ENCODE measurements at places on chromosomes 3 and 15. TPM values are rescaled to one million over a fixed set of nuclear protein-coding genes. Genes with fewer than 3 reads are reported as not detected.

DNA sequence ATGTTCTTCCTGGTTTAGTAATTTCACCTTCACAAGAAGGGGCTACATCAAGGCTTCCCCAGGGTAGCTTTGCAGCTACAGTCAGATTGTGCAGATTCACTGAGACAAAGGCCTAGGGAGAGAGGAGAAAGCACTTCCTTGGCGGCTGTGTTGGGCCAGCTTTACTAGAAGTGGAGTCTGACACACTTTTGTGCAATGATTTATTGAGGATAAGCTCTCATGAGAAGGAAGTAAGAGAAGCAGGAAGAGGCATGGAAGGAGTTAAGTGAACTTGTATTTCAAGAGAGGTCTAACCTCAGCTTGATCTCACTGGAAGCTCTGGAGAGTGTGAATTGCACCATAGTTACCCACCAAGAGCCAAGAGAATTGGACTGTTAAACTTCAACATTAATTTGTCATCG, 78.9 kb downstream of the TGFBR2 start:
- no peak for DNase-seq

DNA sequence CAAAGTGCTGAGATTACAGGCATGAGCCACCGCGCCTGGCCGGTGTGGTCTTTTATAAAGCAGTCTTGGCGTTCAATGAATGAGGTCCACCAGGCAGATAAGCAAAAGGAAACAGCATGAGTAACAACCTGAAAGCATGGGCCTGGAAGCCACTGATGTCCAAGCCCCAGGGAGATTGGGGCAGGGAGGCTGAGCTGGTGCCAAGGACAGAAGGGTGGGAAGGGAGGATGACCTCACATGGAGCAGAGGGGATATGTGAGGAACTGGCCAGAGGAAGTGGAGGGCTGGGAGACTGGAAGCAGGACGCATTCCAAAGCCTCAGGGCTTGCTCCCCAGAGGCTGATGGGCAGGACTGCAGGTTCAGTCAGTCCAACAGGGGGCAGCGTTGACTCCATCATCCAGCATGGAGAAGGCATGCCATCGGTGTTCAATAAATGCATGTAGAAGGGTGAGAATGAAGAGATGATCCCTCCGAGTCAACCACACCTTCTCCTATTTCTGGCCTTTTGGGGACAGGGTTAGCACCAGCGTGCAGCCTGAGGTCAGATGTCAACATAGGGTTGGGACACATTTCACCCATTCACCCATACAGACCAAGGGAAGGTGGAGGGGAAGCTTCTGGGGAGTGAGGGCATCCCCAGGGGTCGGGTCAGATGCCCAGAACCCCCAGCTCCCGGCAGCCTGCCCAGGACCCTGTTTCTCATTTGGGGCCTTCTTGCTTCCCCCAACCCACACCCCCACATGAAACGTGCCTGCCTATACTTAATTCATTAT, 14.8 kb downstream of the MYL3 start:
- no peak for DNase-seq

Gene TMED3
- 57.3 TPM for total RNA-seq

- no peak for DNase-seq
Measured at GRCh38 chr15:99974246-99974645, 241.0 kb upstream of the LYSMD4 start.

Gene GOLGA8R
- 0.61 TPM for total RNA-seq

DNA sequence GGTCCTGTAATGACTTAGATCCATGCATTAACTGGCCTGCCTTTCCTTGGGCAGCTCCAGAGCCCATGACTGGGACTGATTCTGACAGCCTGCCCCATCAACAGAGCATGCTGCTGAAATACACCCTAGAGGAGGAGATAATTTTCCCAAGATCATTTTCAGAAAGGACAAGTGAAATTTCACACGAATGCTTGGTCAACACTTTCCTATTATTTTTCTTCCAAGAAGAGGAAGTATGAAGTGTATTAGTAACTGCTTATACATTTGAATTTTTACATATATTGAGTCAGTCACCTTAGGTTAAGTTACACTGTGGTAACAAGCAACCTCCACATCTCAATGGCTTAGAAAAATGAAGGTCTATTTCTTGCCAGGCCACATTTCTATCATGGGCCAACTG, 9.7 kb upstream of the NMNAT3 start:
- DNase-seq, result no peak

- DNase-seq, result no peak
Measured at GRCh38 chr15:41779662-41780157, 5.4 kb downstream of the MAPKBP1 start.

- no peak for DNase-seq
Measured at GRCh38 chr15:64695561-64695992, 79.8 kb downstream of the RBPMS2 start.

- no peak for DNase-seq
Measured at GRCh38 chr3:187015903-187016638, 85.7 kb downstream of the ST6GAL1 start.

DNA sequence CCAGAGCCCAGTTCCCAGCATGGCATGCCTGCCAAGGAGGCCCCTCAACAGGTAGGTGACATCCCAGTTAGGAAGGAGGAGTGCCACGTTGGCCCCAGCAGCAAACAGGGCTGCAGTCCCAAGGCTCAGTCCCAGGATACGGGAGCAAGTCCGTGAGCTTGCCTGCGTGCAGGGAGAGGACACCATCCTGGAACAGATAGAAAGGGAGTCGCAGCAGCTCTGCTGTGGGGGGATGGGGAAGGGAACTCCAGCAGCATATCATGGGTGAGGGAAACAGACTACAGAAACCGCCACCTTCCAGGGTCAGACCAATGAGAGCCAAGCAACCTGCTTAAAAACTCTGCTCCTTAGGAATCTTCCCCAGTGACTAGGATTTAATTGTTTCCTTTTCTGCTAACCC, 9.4 kb upstream of the DYNLT2B start:
- no peak for DNase-seq

GRCh38 chr3:59963676-59964075, 913.9 kb upstream of the CFAP20DC start:
- DNase-seq, result no peak

DNA sequence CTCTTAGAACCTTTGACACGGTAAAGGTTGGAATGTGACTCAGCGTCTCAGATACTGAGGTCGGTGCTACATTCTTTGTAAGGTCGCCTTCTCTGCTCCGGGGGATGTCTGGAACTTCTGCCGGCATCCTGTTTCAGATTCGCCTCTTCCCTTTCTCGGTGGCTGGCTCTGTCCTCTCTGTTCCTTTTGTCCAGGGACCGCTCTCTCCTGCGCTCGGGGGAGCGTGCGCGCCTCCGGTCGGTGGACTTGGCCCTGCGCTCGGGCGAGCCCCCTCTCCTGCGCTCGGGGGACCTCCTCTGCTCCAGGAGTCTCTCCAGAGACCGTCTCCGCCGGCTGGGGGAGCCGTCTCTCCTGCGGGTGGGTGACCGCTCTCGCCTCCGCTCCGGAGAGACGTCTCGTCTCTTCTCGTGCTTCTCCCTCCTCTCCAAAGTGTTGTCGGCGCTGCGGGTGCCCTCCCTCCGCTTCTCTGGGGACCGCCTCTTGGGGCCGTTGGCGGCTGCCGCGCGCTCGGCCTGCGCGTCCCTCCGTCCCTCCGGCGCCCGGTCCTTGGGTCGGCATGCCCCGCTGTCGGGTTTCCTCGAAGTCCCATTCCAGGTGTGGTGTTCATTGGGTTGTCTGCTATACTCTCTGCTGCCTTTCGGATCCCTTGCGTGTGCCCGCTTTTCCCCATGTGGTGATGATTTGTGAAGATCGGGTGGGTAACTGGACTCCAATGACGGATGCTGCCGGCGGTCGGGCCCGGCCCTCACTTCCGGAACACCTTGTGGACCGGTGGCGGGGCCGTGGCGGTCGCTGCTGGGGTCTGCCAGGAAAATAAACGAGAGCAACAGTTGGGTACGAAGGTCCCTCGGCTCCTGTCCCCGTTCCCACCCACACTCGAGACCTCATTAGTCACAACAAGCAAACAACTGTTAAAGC, 668.8 kb upstream of the ADAMTS9 start:
- no peak for DNase-seq

DNA sequence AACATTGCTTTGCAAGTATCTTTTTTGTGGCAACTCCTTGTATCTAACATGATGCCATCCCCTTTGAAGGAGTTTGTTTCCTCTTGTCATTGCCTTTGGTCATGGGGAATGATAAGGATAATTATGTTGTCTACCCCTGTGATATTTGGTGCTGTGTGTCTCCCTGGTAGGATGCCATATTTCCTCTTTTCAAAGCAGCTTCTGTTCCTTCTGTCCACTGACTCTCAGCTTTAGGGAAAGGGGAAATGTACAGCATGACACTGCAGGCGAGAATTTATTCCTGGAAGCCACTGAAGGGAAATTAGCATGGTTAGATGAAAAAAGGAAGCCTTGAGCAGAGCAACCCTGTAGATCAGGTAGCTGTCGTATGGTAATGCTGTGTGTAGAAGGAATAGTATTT, 576.7 kb downstream of the CADM2 start:
- DNase-seq, result no peak

DNA sequence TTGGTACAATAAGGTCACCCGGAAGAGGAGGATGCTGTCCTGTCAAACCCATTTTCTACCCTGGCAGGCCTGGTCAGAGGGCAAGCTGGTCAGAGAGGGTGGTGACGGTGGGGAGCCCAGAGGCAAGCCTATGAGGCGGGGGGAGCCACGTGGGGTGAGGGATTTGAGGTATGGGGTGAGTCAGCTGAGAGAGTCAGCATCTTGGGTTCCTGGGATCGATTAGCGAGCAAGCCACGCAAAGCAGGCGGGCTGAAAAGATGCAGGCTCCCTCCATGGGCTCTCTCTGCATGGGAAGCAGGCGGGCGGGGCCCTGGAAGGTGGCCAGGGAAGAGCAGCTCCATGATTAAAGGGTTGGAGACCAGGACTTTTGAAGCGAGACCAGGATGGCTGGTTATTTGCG, 48.1 kb downstream of the MAGEF1 start:
- DNase-seq, result no peak

- no peak for DNase-seq
Measured at GRCh38 chr3:127606981-127607595, 8.9 kb downstream of the MCM2 start.
